ENCODE measurements at places on chromosomes 12 and 14.
A peak's percentile ranks its signal among the peaks of the same experiment; 100 is the strongest.

GRCh38 chr14:58722441-58722840, 84.7 kb downstream of the DACT1 start:
- no peak for DNase-seq

GRCh38 chr14:101062065-101062450, 158.5 kb upstream of the RTL1 start:
- DNase-seq: peak; percentile 17

DNA sequence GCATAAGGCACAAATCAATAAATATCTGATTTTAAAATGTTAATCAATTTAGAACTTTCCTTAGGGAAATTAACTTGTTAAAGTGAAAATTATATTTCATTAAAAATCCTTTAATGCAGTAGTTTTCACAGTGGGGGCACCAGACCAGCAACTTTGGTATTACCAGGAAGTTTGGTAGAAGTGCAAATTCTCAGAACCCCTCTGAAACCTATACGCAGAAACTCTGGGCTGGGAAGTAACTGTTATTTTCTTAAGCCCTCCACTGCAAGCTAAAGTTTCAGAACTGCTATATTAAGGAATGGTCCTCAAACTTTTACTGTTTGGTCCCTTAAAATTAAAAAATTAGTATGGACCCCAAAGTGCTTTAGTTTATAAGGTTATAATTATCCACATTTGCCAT, 35.7 kb downstream of the GNPTAB start:
- DNase-seq: no peak

DNA sequence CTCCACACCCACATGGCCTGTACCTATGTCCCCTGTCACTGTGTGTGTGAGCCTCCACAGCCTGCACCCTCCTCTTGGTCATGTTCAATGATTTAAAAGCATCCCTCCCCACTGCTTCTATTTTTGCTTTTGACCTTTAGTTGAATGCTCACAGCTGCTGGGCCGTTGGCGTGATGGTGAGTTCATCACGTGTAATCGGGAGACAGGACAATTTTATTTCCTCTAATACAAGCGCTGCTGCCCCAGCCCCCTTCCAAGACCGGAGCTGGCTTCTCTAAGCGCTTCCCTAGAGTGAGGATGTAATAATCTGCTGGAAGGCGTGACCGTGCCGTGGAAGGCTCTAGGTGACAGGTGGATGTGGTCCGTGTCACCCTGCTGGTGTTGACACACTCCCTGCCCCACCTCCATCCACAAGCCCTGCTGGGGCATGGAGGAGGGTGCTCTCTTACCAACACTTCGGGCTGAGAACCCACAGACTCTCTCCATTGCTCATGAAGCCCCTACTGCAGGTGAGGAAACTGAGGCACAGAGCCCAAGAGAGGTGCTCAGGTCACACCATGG, 25.4 kb downstream of the CCDC85C start:
- no peak for DNase-seq

DNA sequence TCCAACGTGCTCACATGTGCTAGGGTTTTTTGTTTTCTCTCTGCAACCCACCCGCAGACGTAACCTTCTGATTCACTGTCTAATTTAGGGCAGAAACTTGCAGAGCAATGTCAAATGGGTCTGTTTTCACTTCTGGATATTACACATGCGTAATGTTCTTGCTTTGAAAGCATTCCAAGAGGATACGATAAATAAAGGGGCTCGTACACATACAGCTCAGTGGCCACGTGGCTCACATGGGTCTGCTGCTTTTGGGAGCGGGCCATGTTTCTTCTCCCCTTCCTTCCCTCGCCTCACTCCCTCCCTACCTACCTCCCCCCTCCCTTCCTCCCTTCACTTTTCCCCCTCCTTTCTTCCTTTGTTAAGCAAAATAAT, 23.4 kb downstream of the CACNA1C start:
- DNase-seq: no peak

GRCh38 chr14:75023108-75023507, 20.4 kb downstream of the EIF2B2 start:
- no peak for DNase-seq

GRCh38 chr14:27660683-27661082, 1062.8 kb upstream of the NOVA1 start:
- DNase-seq: no peak

GRCh38 chr14:58832095-58832521, 194.3 kb downstream of the DACT1 start:
- DNase-seq: peak; percentile 36

- DNase-seq: no peak
These were observed 9.9 kb upstream of the VPS33A start for GRCh38 chr12:122276242-122276641.

DNA sequence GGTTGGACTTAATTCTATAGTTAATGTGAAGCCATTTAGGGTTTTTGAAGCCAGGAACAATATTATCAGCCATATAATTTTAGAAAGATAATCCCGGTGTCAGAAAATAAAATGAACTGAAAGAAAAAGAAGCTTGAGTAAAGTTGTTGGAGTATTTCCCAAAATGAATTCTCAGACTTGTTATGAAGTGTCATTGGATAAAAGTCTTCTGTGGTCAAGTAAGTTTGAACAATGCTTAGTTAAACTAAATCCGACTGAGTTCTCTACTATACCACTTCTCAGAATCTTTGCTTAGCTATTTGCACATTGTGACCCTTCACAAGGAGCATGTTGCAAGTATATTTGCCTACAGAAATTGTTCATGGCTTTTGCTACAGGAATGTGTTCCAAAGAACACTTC, 17.5 kb upstream of the FLRT2 start:
- no peak for DNase-seq

GRCh38 chr14:93691042-93691780, 97.1 kb downstream of the PRIMA1 start:
- no peak for DNase-seq

DNA sequence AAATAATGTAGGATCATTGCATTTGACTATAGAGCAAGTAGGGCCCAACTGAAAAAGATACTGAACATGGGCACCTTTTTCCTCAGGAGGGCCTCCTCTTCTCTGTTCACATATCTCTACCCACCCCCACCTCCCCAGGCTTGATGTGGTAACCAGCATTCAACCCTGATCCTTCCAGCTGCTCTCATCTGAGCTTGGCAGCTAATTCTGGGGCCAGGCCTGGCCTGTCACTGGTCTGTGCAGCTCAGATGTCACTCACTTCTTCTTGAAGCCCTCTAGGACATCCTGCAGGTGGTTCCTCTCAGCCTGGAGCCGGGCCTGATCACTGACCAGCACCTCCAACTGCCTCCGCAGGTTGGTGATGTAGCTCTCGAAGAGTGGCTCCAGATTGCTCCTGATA, 2.1 kb downstream of the KRT84 start:
- no peak for DNase-seq

DNA sequence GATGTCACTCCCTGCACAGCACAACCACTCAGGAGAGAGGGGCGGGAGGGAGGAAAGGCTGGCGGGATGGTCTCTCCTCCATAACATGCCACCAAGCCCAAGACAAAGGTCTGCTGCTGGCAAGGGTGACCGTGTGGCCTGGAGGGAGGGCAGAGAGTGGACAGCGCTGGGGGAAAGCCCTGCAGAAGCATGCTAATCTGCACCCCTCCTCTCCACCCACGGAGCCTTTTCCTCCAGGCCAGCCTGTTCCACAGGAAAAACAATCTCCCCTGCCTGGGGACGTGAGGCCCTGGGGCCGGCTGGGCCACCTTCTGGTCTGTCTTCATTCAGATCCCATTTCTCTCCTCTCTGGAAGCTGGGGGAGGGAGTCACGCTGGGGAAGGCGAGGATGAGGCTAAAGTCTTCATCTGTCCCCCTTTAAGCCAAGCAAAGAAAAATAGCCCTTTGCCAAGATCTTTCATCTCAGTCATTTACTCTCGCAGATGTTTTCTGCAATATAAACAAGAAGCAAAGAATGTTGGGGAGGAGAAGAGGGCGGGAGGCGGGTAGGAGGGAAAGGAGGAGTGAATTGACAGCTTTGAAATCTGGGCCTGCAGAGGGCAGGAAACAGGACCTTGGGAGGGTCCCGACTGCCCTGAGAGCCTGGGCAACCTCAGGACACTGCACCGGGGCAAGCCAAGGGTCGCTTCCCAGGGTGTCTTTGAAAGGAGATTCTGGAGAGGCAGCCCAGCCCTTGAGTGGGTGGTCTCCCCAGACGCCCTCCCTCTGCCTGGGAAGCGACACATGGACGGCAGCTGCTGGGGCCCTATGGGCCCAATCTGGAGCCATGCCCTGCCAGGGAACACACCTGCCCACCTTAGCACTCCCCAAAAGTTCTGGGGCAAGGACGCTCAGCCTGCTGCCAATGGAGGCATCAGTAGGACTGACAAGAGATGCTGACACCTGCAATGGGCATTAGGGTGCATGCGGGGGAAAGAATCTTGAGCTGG, 133.6 kb downstream of the ZFP36L1 start:
- DNase-seq: no peak

DNA sequence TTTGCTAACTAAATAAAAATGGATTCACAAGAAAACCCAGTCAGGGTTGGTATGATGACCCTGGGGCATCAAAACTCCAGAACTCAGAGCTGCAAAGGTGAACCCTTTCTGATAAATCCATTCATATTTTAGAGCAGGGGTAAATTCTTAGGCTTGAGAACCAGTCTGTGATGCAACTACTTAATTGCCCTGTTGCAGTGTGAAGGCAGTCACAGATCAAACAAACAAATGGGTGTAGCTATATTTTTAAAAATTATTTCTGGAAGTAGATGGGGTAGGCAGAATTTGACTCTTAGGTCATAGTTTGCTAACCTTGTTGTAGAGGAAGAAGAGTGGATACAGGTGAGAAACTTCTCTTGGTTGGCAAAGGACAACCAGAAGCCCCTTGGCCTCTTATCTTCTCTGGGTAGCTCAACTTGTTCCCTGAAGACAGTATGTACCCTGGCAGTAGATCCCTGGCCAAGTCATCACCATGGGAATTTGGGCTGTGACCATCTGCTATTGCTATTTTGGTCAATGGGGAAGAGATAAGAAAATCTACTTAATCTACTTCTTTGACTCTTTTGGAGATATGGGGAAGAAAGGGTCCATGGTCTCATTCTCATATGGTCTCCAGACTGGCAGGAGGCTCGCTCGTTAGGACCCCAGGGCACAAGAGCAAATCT, 216.1 kb downstream of the PPM1H start:
- no peak for DNase-seq

- no peak for DNase-seq
These were observed 2.0 kb upstream of the ACVR1B start for GRCh38 chr12:51949342-51950030.

- no peak for DNase-seq
These were observed 4.8 kb downstream of the ARHGAP9 start for GRCh38 chr12:57474862-57475261.

DNA sequence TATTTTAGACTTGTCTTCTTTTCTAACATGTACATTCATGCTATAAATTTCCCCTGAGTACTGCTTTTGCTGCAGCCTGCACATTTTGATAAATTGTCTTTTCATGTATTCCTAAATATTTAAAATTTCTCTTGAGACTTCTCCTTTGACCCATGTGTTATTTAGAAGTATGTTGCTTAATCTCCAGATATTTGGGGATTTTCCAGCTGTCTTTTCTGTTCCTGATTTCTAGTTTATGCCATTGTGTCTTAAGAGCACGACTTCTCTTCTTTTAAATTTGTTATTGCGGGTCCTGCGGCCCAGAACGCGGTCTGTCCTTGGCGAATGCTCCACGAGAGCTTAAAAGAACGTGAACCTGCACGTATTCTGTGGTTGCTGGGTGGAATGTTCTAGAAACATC, 136.4 kb downstream of the KIF26A start:
- no peak for DNase-seq

DNA sequence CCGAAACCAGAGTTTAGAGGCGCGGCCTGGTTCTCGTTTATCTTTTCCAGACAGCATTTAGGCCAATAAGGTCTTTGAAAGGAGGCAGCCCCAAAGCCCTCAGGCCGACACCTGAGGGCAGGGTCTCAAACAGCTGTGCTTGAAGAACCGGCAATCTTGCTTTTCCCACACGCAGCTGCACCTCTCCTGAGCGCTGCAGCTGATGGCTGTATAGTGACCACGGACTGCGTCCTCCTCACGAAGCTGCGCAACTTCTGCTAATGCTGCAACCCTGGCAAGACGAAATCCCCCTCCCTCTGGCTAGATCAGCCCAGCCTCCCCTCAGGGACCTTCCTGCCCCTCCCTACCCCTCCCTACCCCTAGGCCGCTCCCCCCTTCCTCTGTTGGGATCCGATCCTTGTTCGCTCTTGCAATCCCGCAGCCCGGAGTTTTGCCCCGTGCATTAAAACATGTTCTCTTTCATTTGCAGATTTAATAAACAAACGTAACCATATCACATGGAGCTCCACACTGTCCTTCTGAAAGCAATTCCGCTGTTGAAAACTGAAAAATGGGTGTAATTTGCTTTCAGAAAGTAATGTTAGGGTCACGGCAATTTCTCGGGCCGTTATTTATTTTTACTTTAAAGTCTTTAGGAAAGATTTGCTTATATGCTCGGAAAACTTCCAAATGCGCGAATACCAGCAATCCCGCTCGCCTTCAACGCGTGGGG, 4.8 kb upstream of the PAX9 start:
- DNase-seq: no peak

GRCh38 chr12:32697445-32697844, 18.3 kb downstream of the DNM1L start:
- no peak for DNase-seq

- DNase-seq: no peak
These were observed 504.1 kb downstream of the TMTC2 start for GRCh38 chr12:83190631-83191390.

DNA sequence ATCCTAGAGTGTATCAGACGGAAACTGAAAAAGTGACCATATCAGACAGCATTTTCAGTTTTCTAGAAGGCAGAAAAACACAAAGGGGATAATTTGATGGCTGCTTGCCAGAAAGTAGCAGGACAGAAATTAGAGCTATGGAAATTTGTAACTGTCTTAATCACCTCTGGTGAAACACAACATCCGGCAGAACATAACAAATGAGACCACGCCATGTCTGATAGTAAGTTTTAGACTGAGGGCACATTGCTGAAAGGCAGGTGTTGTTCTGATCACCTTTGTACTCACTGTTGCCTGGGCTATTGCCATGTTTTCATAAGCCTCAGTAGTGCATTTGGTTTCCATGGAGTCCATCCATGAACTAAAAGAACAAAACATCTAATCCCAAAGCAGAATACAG, 290.3 kb downstream of the PAWR start:
- no peak for DNase-seq

- DNase-seq: no peak
These were observed 62.6 kb downstream of the FBXL14 start for GRCh38 chr12:1531654-1532374.

GRCh38 chr14:65281991-65282895, 130.3 kb upstream of the FUT8 start:
- no peak for DNase-seq

- DNase-seq: no peak
These were observed 13.5 kb downstream of the AMN1 start for GRCh38 chr12:31715283-31715825.

- DNase-seq: no peak
These were observed 140.3 kb upstream of the SEL1L start for GRCh38 chr14:81673930-81674329.

GRCh38 chr12:93541578-93542225, 30.8 kb upstream of the SOCS2 start:
- DNase-seq: no peak

GRCh38 chr14:49173765-49174373, 412.3 kb downstream of the RPS29 start:
- peak; percentile 82 for DNase-seq

Data from glutamatergic neuron (in vitro differentiated cells).